ENCODE measurements at places on chromosomes 4 and X. TPM values are rescaled to one million over a fixed set of nuclear protein-coding genes. Genes with fewer than 3 reads are reported as not detected.

BMP3 gene
- 1.2 TPM for total RNA-seq

NPY2R gene
- not detected for total RNA-seq

DAPP1 gene
- total RNA-seq: 46.5 TPM

ASIC5 gene
- total RNA-seq: not detected

CENPE gene
- total RNA-seq: 42.6 TPM

PPP4R3C gene
- not detected for total RNA-seq

XAGE1B gene
- total RNA-seq: not detected

Data from GM12878 (cell line).